Stimulated activated CD8-positive, alpha-beta memory T cell treated with anti-CD3 and anti-CD28 coated beads, Interleukin-4, amount 100 ng/mL, for 1 hour (primary cell): ENCODE measurements at places on chromosomes 2 and 18.

DNA sequence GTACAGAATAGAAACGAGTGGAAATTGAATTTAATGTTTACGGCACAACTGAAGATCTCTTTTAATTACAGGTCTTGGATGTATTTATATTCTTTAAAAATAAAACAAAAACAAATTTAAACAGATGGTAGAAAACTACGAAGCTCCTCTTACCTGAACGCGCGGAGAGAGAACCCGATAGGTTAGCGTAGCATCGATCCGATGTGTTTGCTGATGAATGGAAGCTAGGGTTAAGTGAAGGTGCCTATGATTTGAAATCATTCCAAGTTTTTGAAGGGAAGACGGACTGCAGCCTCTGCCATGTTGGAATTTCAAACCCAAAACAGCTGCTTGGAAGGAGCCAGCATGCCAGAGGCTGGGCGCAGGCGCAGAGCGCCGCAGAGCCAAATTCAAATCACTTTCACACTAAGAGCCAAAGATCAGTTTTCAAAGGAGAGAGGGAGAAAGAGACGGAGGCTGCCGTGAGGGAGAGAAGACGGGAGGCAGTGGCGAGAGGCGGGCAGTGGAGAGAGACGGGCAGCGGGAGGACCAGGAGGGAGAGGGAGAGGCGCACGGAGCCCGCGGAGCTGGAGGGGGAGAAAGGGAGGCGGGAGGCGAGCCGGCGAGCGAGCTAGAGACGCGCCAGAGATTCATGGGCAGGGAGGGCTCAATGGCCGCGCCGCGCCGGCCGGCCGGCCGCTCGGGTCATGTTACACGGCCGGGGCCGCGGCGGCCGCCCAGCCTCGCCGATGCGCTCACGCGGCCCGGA is at the start of gene FIGN:
TSS of gene FIGN (minus strand) at position 324 of the 748 bp plus-strand sequence. CDS start 1,081 bp downstream, outside the sequence.
- no peak for DNase-seq

- DNase-seq: no peak
Measured at GRCh38 chr18:9147440-9148202, 11.0 kb downstream of the ANKRD12 start.

GRCh38 chr2:191976436-191976835 is 129.5 kb upstream of the CAVIN2 start:
- DNase-seq: no peak

DNA sequence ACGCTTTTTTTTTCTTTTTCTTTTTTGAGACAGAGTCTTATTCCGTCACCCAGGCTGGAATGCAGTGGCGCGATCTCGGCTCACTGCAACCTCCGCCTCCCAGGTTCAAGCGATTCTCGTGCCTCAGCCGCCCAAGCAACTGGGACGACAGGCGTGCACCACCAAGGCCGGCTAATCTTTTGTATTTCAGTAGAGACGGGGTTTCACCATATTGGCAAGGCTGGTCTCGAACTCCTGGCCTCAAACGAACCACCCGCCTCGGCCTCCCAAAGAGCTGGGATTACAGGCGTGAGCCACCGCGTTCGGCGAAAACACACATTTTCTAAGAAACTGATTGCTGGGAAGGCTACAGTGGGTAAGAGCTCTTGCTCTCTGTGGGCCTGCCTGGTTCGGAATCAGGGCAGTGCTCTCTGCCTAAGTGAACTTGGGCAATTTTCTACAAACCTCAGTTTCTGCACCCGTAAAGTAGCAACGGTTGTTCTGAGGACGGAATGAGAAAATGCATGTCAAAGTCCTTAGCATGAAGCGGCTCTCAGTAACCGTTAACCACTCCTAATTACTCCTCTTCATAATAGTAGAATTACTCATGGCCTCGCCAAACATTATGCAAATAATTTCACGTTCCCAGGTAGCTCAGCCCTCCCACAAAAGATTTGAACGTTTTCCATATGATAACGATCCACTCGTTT is 1.0 kb upstream of the PMAIP1 start:
- DNase-seq: no peak

GRCh38 chr2:171505374-171505773 is 16.9 kb upstream of the CYBRD1 start:
- no peak for DNase-seq

DNA sequence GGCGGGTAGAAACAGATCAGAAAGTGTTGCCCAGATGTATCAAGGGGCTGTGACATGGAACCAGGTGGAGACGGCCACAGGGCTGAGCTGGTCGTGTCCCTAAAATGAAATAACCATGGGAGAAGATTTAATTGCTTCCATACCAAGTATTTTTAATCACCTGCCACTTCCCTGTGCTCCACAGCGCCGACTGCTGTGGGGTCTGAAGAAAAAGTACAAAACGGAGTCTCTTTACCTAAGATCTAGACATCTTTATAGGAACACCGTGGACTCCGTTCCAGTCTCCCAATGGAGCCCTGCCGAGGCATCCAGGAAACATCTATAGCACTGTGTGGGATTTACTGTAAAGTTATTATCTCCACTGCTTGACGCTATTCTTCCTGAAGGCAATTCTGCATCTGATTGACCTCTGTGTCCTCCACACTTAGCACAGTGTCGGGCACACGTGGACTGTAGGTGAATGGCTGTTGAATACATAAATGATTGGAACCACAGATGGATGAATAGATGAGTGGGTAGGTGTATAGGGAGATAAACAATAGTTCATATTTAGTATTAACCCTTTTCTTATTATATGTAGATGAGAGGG is 21.6 kb upstream of the GYPC start:
- DNase-seq: no peak

DNA sequence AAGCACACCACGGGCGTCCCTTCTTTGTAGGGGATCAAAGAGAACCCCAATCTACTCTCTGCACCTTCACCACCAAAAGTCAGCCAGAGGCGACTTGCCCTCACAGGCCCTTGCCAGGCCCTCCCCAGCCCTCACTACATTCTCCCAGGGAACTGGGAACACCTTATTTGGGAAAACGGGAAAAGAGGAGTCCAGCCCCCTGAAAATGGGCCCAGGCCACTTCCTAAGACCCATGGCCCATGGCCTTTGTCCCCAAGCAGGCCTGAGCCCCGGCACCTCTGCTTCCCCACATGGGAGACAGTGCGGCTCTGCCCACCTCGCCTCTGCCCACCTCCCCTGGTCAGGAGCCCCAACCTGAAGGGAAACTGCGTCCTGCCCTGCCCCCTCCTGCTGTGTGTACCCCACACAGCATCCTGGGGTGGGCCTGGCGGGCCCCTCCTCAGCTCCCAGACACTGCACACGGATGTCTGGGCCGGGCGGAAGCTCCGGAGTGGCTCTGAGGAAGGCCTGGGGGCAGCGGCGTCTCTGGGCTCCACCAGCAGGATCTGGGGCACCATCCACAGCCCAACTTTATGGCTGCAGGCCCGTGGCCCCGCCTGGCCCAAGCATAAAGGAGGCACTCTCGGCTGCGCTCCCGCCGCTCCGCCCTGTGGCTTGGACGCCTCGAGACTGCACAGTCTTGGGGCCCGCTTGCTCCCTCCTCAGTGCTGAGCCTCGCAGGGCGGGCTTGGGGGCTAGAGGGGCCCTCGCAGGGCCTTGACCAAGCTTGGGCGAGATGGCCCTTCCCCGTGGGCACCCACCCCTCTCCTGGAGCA is 70.3 kb upstream of the GPC1 start:
- no peak for DNase-seq

DNA sequence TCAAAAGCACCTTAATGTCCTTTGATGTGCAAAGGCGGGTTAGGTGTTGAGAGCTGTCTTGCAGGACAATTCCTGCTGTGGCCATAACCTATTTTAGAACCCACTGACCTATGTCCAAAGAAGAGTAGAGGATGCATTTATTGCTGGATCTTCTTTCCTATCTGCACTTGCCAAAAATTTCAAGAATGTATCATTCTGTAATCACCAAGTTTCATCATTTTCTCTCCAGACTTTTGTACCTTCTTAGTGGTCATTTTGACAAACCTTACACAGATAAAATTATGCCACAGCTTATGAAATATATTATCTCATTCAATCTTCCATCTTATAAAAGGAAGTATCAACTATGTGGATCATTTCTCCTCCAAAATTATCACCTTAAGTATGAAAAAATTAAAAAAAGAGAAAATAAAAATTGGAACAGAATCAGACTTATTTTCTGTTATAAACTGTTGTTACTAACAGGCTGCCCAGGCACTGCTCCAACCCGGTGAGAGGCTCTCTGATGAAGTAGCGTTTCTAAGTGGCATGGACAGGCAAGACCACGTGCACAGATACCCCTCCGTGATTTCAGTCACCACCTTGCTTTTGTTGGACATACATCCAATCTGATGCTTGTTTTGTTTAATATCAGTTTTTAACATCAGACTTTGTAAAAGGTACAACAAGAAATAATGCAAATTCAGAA is 559.9 kb upstream of the ID2 start:
- DNase-seq: no peak

DNA sequence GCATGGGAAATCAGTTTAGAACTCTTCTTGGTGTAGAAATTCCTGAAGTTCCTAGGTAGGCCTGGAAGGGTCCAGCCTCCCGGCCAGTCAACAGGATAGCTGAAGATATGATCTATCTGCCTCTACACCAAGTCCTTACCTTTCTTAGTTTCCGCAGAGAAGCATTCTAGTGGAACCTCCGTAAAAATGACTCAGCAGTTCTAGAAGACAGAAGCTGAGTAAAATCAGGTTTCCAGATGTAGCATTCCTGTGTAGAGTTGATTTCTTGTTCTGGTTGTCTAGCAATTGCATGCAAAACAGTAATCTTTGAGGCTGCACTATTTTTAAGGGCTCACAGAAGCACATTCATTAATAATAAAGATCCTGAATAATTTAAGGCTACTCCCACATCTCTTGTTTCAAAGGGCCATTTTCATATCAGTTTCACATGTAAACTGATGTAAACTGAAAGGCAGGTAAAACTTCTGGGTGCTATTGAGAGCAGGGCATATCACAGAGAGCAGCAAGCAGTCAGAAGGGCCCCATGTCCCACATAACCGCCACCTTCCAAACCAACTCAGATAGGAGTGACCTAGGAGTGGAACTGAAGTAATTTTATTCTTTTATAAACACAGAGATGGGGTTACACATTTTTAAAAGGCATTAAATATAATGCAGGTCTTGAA is 3.2 kb upstream of the DYTN start:
- DNase-seq: no peak

DNA sequence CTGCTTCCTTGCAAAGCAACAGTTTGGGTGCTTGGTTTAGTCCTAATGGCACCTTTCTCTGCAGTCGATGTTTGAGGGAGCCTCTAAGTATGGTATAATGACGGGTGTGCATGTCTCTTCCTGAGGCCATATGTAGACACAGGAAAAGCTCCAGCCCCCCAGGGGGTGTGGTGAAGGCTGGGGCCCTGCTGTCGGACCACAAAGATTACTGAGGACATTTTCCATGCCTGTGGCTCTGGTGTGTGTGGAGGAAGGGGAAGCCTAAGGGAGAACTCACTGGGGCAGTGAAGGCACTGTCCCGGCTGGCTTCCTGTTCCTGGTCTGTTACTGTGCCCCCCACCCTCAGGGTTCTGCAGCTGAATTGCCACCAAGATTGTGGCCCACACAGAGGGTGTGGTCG is 187.1 kb downstream of the FHOD3 start:
- DNase-seq: no peak

DNA sequence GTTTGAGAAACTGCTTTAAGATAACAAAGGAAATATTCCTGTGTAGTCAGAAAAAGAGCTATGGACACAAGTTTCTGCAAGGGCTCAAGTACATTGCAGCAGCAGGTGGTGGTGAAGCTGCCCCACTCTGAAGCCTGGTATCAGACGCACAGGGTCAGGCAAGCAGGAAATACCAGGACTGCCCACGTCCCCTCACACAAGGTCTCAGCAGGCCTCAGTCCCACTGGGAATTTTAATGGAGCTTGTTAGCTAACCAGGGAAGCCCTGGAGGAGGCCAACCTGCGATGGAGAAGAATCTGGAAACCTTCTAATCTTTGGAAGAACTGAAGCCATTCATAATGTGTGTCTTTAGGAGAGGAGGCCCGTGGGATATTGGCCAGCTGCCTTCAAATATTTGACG is 168.3 kb downstream of the UXS1 start:
- no peak for DNase-seq

DNA sequence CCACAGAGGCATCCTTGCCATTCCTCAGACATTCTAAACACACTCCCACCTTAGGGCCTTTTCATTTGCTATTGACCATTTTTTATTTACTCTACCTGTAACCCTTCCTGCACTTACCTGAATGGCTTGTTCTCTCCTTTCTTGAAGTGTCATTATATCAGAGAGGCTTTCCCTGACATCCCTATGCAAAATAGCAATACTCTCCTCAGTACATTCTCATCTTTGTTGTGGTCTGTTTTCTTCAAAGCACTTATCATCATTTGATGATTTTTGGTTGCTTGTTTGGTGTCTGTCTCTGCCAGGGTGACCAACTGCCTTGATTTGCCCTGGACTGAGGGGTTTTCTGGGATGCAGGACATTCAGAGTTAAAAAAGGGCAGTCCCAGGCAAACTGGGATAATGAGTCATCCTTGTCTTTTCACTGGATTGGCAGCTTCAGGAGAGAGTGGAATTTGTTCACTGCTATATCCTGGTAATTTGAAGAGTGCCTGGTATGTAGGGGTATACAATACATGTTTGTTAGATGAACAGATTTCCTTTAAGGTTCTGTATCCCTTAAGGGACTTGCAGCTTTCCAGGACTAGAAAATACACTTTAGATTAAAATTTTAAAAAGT is 102.4 kb downstream of the BABAM2 start:
- DNase-seq: no peak

- DNase-seq: no peak
Measured at GRCh38 chr2:136101042-136101441, 16.9 kb downstream of the CXCR4 start.

- DNase-seq: no peak
Measured at GRCh38 chr2:238091436-238092060, 8.6 kb upstream of the ESPNL start.

- DNase-seq: no peak
Measured at GRCh38 chr18:56723068-56723467, 71.9 kb downstream of the WDR7 start.

DNA sequence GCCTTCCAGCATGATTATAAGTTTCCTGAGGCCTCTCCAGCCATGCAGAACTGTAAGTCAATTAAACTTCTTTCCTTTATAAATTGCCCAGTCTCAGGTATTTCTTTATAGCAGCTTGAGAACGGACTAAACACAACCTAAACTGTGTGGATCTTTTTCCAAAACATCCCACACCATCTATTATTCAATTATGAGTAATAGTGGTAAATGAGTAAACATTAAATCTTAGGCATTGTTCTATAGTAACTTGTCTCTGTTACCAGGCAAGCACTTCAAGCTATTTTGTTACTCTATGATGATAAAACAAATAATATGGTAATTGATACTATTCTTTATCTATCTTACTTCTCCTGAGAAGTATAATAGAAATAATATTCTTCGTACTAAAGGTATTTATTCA is 536.9 kb upstream of the CHAC2 start:
- no peak for DNase-seq
